D721Med (cell line): ENCODE measurements at places on chromosomes 12 and 14.

GRCh38 chr12:109302770-109303169, 6.3 kb downstream of the FOXN4 start:
- no peak for DNase-seq

GRCh38 chr12:3601461-3602150, 110.6 kb downstream of the PRMT8 start:
- no peak for DNase-seq

- DNase-seq: no peak
Measured at GRCh38 chr14:36657399-36658122, 4.1 kb upstream of the PAX9 start.

- no peak for DNase-seq
Measured at GRCh38 chr12:117100251-117100650, 1.0 kb upstream of the TESC start.

DNA sequence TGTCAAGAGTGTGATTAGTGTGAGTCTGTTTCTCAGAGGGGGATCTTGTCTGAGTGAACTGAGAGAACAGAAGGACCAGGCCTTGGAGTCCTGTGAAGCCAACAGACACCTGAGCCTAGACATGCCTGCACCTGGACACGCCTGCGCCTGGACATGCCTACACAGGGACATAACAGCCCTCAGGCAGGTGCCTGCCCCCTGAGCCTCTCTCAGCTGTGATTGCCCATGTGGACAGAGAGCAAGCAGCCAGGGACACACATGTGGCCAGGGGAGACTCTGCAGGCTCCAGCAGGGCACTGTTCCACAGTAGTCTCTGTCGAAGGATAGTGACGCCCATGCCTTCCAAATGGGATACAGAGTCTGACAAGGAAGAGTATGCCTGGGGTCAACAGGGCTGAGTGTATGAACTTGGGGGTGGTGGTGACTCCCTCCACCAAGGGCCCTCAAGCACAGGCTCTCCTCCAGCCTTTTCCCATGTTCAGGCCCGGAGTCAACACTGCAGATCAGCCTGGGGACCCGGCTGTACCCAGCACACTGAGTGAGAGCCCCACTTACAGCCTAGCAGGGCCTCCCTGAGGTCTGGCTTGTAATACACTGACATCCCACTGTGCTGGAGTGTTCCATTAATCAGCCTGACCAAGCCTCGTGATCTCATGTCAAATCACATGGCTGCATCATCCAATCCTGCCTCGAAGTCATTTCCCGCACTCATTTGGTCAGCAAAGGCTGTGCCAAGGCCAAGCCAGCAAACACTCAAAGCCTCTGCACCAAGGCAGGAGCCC, 173.0 kb downstream of the CALM1 start:
- no peak for DNase-seq

GRCh38 chr14:103073876-103074728, 9.9 kb upstream of the LBHD2 start:
- no peak for DNase-seq

DNA sequence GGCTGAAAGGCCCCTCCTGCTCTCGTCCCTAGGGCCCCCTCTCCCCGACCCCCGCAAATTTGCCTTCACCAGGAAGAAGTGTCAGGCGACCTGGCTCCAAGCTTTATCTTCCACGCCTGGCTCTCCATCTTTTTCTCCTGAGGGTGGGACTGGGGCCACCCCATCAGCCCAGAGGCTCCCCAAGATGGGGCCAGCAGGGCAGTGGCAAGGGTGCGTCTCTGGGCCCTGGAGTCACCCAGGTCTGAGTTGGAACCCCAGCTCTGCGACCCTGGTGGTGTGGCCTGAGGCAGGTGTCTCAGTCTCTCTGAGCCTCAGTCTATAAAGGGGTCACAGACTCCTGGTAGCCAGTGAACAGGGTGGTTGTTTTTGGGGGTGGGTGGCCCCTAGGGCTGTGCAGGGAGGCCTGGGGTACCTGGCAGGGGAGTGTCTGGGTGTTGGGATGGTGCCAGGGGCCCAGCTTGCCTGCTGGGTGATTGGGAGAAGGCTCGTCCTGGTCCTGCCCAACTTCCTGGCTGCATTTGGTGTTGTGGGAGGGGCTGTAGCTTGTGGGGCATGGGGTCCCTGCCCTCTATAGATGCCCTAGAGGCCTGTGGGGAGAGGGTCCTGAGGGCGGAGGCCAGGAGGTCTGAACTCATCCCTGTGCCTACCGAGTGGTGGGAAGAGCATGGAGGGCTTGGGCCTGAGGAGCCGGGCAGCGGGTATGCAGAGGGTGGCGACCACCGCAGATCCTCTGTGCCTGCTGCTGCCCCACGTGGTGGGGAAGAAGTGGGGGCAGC, 7.6 kb downstream of the KIF26A start:
- DNase-seq: no peak

GRCh38 chr12:62720661-62721330, 214.2 kb downstream of the PPM1H start:
- DNase-seq: no peak

GRCh38 chr12:94434171-94434570, 25.5 kb downstream of the CEP83 start:
- no peak for DNase-seq

- no peak for DNase-seq
Measured at GRCh38 chr14:50756300-50756699, 74.7 kb downstream of the NIN start.

DNA sequence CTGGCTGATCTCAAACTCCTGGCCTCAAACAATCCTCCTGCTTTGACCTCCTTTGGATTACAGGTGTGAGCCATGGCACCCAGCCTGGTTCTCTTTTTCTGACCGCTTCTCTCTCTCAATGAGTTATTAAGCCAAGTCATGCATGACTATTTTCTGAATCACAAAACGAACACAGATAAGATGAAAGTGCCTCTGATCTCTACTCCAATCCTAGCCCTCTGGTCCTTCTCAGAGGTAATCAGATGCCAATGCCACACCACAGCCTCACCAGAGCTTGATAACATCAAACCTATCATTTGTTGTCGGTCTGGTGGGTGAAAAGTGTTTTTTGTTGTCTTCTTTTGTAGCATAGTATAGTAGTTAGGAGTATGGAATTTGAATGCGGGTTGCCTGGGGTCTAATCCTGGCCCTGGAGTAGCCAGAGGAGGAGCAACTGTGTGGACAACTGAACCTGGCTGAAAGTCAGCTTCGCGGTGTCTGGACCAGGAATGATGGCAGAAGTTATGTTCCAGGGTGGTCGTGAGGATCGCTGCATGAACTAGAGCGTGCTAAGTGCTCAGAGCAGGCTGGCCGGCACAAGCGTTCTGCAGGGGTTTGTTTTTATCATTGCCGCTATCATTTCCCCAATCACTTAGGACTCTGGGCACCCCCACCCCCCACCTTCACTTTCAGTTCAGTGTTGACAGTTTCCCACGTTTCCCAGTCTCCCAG, 77.9 kb downstream of the SPRING1 start:
- no peak for DNase-seq

- DNase-seq: no peak
Measured at GRCh38 chr14:25628390-25628789, 578.4 kb upstream of the STXBP6 start.

DNA sequence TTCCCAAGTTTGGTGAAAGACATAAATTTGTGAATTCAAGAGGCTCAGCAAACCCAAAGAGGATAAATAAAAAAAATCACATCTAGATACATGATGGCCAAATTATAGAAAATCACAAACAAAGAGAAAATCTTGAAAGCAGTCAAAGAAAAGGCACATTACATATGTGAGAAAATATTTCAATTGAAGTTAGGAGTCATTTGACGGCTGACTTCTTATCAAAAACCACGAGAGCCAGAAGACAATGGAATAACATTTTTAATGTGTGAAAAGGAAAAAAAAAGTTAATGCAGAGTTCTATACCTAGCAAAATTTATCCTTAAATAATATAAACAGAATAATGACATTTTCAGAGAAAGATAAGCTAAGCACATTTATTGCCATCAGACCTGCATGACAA, 307.0 kb downstream of the C12orf75 start:
- DNase-seq: no peak

GRCh38 chr12:118151755-118152154, 15.8 kb downstream of the PEBP1 start:
- DNase-seq: no peak

GRCh38 chr14:99518441-99519346, 37.5 kb downstream of the CCNK start:
- peak; percentile 86 for DNase-seq

GRCh38 chr14:96951511-96951910, 154.3 kb downstream of the VRK1 start:
- DNase-seq: no peak

GRCh38 chr14:97776890-97777558, 979.8 kb downstream of the VRK1 start:
- DNase-seq: no peak

DNA sequence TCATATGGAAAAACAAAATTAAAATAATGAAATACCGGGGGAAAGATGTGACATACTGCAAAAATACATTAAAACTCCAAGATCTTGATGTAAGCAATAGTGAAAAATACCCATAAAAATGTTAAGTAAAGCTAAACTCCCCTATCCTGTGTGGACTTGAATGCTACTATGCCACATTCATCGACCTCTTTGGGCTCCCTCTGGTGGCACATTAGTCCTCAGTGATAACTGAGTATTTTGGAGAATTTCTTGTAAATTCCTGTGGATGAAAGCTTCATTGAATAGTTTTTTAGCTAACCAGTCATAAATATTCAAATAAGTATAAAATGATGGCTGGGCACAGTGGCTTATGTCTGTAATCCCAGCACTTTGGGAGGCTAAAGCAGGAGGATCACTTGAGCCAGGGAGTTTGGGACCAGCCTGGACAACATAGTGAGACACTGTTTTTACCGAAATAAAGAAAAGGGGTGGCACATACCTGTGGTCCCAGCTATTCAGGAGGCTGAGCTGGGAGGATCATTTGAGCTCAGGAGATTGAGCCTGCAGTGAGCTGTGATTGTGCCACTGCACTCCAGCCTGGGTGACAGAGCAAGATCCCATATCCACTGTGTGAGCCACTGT, 42.4 kb upstream of the SGPP1 start:
- DNase-seq: no peak

DNA sequence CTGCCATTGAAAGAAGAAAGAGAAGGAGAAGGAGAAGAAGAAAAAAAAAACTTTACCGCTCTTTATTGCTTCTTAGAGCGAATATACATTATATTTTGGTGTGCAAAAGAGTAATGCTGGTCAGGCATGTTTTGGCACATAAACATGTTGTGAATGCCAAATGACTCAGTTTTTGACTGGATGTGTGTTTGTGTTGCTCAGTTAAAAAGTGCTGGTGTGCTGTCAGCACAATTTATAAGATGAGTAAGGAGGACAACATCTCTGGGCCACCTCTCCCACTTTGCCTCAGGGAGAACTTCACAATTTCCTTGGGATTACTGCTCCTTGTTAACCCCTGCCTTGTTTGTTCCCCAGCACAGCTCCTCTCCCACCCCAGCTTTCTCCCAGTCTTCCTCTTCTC, 584.8 kb downstream of the ETNK1 start:
- DNase-seq: no peak

GRCh38 chr14:70721542-70721941, 79.8 kb downstream of the TTC9 start:
- DNase-seq: no peak

- DNase-seq: no peak
Measured at GRCh38 chr14:20799892-20800544, 2.6 kb downstream of the RNASE1 start.

DNA sequence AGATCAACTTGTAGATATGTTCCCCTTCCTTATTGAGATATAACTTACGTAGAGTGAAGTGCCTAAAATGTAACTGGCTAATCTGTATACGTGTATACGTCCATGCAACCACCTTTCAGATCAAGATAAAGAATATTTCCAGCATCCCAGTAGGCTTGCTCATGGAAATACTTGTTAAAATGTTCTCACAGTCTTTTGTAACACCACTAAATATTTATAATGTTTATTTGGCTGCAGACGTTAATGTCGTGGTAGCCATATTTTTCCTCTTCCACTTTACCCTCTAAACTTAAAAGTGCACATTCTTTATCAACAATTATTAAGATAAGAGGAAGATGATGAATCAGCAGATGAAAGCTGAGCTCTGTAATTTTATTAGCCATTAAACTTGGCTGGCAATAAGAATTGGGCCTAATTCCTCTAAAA, 447.4 kb downstream of the AEBP2 start:
- DNase-seq: no peak

DNA sequence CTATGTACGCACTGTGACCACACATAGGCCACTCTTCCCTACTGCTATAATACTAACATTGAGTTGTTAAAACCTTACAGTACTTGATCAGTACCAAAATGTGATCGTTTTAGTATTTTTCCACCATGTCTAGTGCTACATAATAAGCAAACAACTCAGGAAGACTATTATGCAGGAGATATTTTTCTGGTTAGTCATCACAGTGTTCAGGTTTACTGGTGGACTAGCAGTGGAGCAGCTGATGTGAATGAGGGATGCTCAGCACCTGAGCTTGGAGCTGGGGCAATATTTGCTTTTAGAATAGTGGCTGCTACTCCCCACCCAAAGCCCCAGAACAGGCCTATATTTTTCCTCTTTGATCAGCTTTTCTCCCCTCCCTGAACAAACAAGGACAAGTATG, 513.1 kb downstream of the KCNH5 start:
- DNase-seq: no peak

- no peak for DNase-seq
Measured at GRCh38 chr14:42198010-42198409, 591.3 kb downstream of the LRFN5 start.

DNA sequence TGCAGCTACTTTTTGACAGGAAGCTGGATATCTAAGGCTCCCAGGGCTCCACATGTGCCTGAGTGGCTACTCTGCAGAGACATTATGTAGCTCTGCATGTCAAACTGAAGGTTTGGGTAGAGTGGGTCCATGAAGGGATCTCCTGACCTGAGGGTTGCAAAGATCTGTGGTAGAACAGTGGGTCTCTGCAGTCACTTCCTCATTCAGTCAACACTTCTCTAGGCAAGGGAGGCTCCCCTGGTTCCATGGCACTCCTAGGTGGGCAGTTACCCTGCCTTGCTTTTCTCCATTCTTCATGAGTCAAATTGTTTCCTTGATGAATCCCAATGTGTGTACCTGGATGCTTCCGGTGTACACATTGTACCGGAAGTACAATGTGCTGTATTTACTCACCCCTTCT, 57.4 kb downstream of the CMAS start:
- DNase-seq: no peak

- no peak for DNase-seq
Measured at GRCh38 chr14:23630687-23631086, 5.5 kb upstream of the DHRS2 start.

- DNase-seq: no peak
Measured at GRCh38 chr12:663293-663871, at the start of gene NINJ2. TSS of gene NINJ2 (minus strand) at chr12:663445. CDS start at chr12:663360, 85 bp downstream.

DNA sequence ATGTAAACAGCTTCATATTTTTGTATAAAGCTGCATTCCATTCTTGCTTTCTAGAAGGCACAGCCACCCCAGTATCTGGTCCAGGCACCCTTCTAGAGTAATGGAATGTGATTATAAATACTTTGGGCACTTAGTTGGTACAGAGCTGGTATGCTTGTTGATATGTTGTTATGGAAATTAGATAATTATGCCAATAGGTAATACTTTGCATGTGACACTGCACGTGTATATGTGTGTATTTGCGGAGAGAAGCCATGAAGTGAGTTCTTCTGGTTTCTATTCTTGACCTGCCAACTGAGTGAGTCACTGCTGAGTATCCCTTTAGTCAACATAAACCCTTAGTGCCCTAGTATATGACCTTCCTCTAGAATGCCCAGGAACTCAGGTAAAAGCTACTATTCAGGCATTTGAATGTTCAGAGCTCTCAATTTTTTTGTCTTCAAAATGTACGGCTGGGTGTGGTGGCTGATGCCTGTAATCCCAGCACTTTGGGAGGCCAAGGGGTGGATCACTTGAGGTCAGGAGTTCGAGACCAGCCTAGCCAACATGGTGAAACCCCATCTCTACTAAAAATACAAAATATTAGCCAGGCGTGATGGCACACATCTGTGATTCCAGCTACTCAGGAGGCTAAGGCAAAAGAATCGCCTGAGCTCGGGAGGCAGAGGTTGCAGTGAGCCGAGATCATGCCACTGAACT, 6.2 kb upstream of the TCP11L2 start:
- DNase-seq: no peak
